Mesothelial cell of epicardium (in vitro differentiated cells): ENCODE measurements at places on chromosomes 6 and 20. TPM values are rescaled to one million over a fixed set of nuclear protein-coding genes. Genes with fewer than 3 reads are reported as not detected.
A peak's percentile ranks its signal among the peaks of the same experiment; 100 is the strongest.

GRCh38 chr20:6122111-6122872 is 538 bp downstream of the FERMT1 start:
- DNase-seq, result peak; percentile 47

DNA sequence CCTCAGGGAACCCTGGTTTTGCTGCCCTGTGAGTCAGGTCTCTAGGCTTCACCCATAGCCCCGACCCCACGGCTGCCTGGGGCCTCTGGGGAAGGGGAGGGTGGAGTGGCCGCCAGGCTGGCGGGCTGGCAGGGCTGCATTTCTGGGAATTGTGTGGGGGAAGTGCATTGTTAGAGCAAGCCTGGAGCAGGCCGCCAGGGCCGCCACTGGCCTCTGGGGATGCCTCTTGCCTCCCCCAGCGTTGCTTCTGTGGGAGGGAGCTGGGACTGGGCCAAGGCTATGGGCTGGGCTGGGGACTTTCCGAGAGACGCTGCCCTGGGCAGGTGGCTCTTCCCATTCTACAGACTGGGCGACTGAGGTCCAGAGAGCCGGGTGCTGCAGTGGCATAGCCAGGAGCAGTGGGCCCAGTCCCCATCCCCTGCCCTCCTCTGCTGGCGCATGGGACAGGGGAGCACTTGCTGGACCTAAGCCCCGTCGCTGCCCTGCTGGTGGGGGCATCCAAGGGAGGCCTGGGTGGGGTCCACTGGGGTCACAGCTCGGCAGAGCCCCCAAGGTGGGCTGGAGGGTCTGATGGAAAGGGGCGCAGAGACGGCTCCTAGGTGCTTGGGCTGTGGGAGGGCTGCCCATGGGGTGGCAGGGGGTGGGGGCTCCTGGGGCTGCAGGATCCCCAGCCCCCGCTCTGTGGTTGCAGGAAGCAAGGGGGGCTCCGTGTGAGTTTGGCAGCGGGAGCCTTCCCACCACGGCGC is 6.6 kb upstream of the SOX18 start:
- no peak for DNase-seq

- no peak for DNase-seq
Observed at GRCh38 chr6:106103728-106104109, 17.6 kb downstream of the PRDM1 start.

DNA sequence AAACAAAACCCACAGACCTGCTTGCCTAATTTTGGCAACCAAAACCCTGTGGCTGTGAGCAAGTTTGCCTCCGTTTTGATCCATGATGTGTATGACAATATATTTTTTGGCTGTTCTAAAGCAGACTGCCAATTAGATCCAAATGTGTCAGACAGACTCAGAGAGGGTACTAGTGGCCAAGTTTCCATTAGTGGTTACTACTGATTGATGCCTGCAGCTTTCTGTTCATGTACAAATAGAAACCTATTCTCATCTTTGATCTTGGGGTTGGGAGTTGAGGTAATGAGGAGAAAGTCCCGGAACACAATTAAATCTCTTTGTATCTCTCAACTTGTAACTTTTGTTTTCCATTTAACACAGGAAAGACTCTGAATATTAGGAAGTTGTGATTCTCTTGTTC is 100.9 kb downstream of the RNF144B start:
- no peak for DNase-seq

GRCh38 chr20:44959082-44959637 is 1.0 kb downstream of the TOMM34 start:
- DNase-seq, result no peak

DNA sequence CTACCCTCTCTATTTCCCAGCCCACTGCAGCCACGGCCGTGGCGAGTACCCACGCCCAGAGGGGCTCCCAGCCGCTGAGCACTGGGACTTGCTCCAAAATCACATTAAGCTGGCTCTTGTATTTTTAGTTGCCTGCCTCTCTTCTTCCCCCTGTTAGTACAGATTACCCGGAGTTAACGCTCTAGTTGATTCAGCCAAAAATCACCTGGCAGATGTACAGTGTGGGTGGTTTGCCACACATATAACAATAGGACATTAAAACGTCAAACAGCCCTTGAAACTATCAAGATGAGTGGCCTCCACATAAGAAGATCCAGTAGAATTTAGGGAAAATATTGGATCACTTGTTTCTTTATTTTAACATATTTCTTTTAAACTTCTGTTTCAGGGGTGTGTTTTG is 268.8 kb upstream of the PRDM1 start:
- no peak for DNase-seq

GRCh38 chr20:62975251-62975760 is 22.8 kb downstream of the SLC17A9 start:
- DNase-seq, result no peak

- no peak for DNase-seq
Observed at GRCh38 chr6:43967719-43968091, 159.5 kb downstream of the MRPL14 start.

- DNase-seq, result no peak
Observed at GRCh38 chr6:40285996-40286395, 301.2 kb downstream of the LRFN2 start.

- no peak for DNase-seq
Observed at GRCh38 chr6:14818422-14818884, 427.4 kb upstream of the JARID2 start.

DNA sequence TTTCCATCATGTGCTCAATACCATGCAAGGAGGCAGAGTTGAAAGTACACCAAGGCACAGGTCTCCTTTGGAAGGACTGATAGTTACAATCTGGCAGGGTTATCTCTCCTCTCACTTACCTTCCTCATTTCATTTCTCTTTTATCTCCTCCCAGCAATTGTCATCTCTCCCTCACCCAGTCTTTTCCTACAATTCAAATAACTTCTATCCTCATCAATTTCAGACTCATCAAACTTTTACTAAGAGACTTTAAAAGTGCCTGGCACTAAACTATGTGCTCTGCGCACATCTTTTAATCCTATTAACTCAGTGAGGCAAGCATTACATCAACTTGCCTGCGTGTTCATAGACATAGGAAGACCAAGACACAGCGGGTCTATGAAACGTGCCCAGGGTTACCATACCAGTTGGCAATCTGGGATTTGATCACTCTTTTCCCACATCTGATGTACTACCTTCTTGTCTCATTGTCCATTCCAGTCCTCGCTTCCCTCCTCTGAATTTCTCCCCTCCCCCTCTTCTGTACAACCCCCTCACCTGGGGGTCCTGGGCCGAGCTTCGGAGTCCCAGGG is 1.2 kb downstream of the VARS1 start:
- DNase-seq, result no peak

- DNase-seq, result no peak
Observed at GRCh38 chr6:69820438-69820837, 23.6 kb upstream of the LMBRD1 start.

- no peak for DNase-seq
Observed at GRCh38 chr6:106757267-106757666, 127.9 kb downstream of the QRSL1 start.

- no peak for DNase-seq
Observed at GRCh38 chr6:12288914-12289313, 1.2 kb upstream of the EDN1 start.

DNA sequence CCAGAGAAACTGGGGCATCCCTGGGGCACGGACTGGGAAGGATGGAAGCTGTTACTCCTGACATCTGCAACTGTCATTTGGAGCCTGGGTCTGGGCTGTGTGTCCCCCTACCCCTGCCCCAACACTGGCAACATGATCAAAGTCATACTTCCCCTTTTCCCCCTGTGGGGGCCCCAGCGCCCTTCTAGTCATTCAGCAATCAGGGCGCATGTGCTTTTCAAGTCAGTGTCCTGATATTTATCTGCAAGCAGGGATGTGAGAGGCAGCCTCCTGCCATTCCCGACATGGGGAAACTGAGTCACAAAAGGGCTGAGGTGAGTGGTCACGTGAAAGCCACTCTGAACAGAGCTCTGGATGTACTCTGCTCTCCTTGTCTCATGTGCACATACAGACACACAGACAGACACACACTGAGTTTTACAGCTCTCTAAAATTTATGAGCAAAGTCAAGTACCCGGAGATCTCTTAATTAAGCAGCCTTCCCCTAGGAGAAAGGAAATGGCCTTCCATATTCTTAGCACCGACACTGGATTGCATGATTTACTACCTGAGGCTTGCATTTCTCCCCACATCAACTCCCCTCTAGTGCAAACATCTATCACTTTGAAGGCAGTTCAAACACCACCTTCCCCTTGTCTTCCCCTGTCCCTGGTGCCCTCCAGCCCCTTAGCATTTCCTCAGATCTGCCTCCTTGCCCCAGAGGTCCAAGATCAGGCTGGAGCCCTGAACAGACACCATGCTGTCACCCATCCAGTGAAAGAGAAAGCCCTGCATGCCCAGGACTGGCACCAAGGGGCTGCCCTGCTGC is 170.7 kb downstream of the CDC5L start:
- DNase-seq, result no peak

GRCh38 chr6:105884426-105884825 is 201.7 kb upstream of the PRDM1 start:
- no peak for DNase-seq

GRCh38 chr6:26412228-26412627 is 10.2 kb downstream of the BTN3A1 start:
- DNase-seq, result no peak

GRCh38 chr20:30286157-30286556 is 971.3 kb upstream of the DEFB115 start:
- DNase-seq, result no peak

DNA sequence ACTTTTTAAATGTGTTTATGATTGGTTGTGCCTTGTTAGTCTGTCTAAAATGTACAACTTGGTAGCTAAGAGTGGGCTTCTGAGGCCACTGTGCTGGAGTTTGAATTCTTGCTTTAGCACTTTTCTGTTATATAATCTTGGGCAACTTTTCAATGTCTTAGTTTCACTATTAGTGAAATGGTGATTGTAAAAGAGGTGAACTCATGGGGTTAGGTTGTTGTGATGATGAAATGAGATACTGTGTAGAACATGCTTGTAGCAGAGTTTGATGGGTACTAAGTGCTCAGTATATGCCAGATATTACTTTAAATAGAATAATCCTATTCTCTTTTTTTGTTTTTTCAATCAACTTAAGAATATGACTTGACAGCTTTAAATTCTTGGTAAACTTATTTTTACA is 624.7 kb downstream of the CD109 start:
- no peak for DNase-seq

- DNase-seq, result no peak
Observed at GRCh38 chr6:124490122-124490521, 472.1 kb upstream of the RNF217 start.

GRCh38 chr6:19664878-19665612 is 172.1 kb upstream of the ID4 start:
- DNase-seq, result no peak

- DNase-seq, result no peak
Observed at GRCh38 chr6:151409260-151409659, 17.9 kb upstream of the ZBTB2 start.

DNA sequence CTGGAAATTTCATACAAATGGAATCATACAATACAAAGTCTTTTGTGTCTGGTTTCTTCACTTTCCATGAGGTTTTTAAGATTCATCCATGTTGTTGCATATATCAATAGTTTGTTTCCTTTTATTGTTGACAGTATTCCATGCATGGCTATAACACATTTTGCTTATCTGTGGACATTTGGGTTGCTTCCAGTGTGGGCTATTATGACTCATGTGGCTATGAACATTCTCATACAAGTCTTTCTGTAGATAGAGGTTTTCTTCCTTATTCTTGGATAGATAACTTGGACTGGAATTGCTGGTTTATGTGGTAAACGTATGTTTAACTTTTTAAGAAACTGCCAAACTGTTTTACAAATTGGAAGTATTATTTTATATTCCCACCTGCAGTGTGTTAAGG is 30.0 kb upstream of the KIF6 start:
- DNase-seq, result no peak

Gene ZBTB2
- 15.2 to 16.1 TPM (median 15.8 TPM) in 3 replicates for total RNA-seq

Gene KIAA1755
- 3.3 to 4.4 TPM (median 3.6 TPM) in 3 replicates for total RNA-seq

Gene KHDC1L
- 0.56 to 0.95 TPM (median 0.58 TPM) in 3 replicates for total RNA-seq

Gene PSMB8
- total RNA-seq, result 12.3 to 14.2 TPM (median 14.1 TPM) in 3 replicates

Gene ARHGAP18
- total RNA-seq, result 8.1 to 10.5 TPM (median 10.2 TPM) in 3 replicates

Gene SPATA25
- 3.2 to 4.0 TPM (median 3.4 TPM) in 3 replicates for total RNA-seq

Gene LY6G6F
- total RNA-seq, result not detected in 3 replicates

Gene ZNF334
- 31.8 to 34.5 TPM (median 32.5 TPM) in 3 replicates for total RNA-seq
